ENCODE measurements at places on chromosomes 13 and 19. TPM values are rescaled to one million over a fixed set of nuclear protein-coding genes. Genes with fewer than 3 reads are reported as not detected.

The SSBP4 gene
- 36.9 TPM for total RNA-seq

DNA sequence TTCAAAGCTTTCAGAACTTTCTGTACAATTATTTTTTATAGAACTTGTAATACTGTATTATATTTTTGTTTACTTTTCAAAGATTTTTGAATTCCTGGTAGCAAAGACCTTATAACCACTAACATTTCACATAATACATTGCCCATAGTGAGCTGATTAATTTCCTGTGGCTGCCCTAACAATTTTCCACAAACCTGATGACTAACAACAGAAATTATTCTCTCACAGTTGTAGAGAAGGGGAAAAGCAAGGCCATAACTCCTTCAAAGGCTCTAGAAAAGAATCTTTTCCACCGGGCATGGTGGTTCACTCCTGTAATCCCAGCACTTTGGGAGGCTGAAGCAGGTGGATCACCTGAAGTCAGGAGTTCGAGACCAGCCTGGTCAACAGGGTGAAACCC is 19.1 kb downstream of the KLF12 start:
- no peak for DNase-seq

The SIGLEC14 gene
- total RNA-seq, result 3.7 TPM

GRCh38 chr19:35000647-35001501 is 751 bp downstream of the GRAMD1A start:
- DNase-seq, result no peak

The SPPL2B gene
- total RNA-seq, result 40.2 TPM

GRCh38 chr13:50376895-50377575 is 361.8 kb downstream of the KCNRG start:
- DNase-seq, result no peak

DNA sequence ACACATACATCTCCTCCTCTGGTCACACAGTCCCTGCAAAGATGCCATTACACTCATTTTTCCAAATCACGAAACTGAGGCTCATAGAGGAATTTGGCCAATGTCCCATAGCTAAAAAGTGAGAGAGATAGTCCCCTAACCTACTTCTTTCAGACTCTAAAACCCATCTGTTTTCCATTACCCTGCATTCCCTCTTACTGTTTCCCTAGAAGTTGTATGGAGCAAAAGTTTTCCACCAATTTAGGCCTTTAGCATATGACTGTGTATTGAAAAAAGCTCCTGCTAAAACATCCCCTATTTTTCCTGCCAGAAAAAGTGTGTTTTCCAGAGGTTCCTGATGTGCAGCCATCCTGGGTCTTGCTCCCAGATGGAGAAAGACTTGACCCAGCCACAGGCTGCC is 16.3 kb downstream of the SERP2 start:
- no peak for DNase-seq

All from right cardiac atrium (tissue), 5 donors.